Liver (tissue), 10 donors: ENCODE measurements at places on chromosomes 3 and 15. TPM values are rescaled to one million over a fixed set of nuclear protein-coding genes. Genes with fewer than 3 reads are reported as not detected.

GRCh38 chr3:44955917-44956316 is 20.1 kb downstream of the ZDHHC3 start:
- no peak for DNase-seq

CHRNA3 gene
- polyA plus RNA-seq, result not detected

- no peak for DNase-seq
These were observed 23.2 kb downstream of the RCN2 start for GRCh38 chr15:76954744-76955143.

- DNase-seq, result no peak
These were observed 290.7 kb downstream of the GBE1 start for GRCh38 chr3:81470524-81471278.

GRCh38 chr3:115022199-115022598 is 124.9 kb downstream of the ZBTB20 start:
- DNase-seq, result no peak

DNA sequence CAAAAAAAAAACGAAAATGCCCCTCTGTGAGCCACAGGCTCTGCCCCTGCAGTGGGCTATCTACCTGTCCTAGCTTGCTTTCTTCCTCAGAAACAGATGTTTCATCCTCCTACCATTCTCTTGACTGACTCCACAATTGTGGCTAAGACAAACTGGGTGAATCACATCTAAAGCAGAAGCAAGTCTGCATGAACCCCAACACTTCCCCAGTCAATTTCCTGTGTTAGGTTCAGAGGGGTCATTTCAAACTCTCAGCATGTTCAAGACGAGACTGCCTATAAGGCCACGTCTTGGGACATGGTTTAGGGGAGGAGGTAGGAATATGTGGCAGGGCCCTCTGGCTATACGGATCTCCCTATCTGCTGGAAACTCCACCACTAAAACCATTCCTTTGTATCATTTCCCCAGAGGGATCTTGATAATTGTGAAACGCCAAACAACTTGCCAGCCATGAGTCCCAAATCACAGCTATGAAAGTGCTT is 28.6 kb upstream of the ANKDD1A start:
- no peak for DNase-seq

ZNF860 gene
- not detected for polyA plus RNA-seq

DNA sequence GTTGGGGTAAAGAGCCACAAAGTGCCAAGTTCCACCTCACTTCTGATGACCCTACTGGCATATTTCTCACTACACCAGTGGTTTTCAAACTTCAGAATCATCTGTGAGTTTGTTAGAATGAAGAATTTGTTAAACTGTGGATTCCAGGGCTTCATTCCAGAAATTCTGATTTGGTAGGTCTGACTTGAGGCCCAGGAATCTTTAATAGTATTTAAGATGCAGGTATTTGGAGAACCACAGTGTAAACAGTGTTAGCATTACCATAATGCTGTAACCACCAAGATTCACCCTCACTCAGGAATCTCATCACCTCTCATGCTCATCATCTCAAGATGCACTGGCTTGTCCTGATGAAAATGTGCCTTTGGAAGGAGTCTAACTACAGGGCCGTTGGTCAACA is 6.0 kb downstream of the KCNMB3 start:
- DNase-seq, result no peak

GRCh38 chr3:122014741-122015140 is 7.3 kb downstream of the ILDR1 start:
- DNase-seq, result no peak

DNA sequence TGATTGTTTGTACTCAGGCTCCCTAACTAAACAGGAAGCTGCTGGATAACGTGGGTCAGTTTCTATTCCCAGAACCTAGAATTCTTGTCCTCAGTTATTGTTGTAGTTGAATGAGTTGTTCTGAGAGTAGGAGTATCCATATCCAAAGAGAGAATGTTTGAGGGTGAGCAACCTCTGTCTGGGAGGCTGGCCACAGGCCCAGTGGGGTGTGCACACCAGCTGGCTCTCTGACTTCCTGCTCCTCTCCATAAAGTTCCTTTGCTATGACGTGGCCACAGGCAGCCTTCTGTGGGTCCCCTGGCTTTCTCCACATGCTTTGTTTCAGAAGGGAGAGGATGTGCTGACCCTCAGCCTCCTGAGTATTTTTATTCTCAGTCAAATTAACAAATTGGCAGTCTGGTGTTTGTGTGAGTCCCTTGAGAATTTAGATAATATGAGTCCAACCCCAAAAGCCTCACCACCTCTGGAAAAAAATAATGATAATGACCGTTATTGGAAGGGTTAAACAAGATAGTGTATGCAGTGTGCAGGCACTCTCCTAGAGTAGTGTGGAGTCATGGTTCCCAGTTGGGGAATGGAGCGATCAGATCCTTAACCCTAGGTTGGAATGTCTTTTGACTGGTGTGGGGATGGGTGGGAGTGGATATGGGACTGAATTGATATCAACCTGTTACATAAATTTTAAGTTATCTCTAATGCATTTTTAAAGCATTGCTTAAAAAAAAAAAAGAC is 47.6 kb upstream of the MED12L start:
- DNase-seq, result no peak

DNA sequence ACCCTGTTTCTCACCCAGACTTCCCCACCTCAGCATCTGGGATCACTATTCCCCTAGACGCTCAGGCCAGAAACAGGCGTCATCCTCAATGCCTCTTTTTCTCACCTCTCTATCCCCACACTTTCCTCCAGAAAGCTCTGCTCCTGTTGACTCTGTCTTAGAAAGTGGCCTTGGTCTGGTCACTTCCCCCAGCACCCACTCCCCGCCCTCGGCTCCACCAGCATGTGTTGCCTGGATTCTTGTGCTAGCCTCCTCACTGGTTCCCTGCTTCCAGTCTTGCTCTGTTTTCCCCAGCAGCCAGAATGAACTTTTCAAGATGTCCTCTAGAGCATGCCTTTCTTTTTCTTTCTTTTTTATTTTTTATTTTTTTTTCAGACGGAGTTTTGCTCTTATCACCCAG is 39.7 kb upstream of the ESYT3 start:
- no peak for DNase-seq

RTP1 gene
- polyA plus RNA-seq, result not detected

GOLGA8G gene
- polyA plus RNA-seq, result not detected

GRCh38 chr3:59970796-59971195 is 921.0 kb upstream of the CFAP20DC start:
- DNase-seq, result no peak

- no peak for DNase-seq
These were observed 374.9 kb upstream of the TGFBR2 start for GRCh38 chr3:30231277-30232141.

DNA sequence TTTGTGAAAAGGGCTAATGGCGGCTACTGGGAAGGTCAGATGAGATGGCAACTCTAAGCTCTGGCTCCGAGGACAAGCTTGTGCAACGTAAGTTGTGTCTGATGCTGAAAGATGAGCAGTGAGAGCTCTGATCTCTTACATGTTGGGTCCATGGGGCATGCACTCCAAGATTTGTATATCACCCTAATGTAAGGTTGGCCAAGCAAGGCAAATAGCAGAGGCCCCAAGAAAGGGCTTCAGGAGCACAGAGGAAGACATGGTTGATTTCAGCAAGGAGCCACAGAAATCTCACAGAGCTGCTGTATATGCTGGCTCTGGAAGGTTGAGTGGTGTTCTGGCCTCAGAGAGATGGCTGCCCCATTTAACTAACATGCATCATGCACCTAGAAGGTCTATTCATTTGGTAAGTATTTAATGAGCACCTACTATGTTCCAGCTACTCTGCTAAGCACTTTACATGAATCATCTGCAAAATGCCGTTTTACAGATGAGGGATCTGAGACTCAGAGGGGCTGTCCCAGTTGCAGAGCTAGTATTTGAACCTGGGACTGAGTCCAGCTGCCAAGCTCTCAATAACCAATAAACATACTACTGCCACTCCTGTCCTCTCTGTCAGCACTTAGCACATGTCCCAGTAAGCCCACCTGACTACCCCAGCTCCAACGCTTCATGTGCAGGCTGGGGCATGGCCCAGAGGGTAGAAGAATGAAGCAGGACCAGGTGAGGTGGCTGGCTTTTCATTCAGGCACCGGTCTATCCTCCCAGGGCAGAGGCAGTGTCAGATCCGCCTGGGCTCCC is 27.8 kb upstream of the ATP2B2 start:
- peak; percentile 21 for DNase-seq

- no peak for DNase-seq
These were observed 121.8 kb upstream of the CADM2 start for GRCh38 chr3:84836961-84837360.

DNA sequence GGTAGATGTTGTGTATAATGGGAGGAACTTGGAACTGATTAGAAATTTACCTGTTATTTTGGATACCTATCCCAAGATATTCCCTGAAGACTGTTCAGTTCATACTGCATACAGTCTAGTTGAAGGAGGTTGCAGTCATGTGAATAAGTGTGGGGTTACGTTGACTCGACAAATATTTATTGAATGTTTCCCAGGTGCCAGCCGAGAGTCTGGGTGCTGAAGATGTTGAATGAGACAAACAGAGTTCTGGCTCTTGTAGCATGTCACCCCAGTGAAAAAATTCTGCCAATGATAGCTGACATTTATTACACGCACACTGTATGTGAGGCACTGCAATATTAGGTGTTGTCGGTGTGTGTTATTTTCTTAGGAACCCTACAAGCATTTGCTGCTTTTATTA is 176.0 kb downstream of the KCNMB2 start:
- DNase-seq, result no peak

GRCh38 chr3:97999994-98000393 is 27.8 kb upstream of the RIOX2 start:
- no peak for DNase-seq

SLC30A4 gene
- polyA plus RNA-seq, result 2.7 TPM

GRCh38 chr3:22940285-22940684 is 262.8 kb upstream of the UBE2E2 start:
- DNase-seq, result no peak

IMPG2 gene
- 0.01 TPM for polyA plus RNA-seq

GRCh38 chr15:39400821-39401550 is 179.9 kb upstream of the THBS1 start:
- no peak for DNase-seq

CLEC3B gene
- polyA plus RNA-seq, result 17.0 TPM

GRCh38 chr3:65196663-65197062 is 508.9 kb upstream of the ADAMTS9 start:
- DNase-seq, result no peak

DNA sequence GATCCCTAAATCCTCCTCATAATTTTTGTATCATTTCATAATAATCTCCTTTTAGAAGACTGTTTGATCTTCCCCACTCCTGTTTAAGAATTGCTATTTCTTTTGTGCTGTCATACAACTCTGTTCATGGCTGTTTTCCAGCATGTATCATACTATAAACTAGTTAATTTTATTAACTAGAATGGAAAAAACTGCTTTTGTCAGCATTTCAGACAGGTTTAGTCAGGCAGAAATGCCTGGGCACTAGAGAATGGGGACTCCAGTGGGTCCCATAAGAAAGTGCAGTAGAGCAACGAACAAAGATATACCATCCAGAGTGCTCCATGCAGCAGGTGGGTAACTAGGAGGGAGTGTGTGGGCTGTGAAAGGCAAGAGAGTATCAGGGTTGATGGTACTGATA is 523.9 kb downstream of the PLOD2 start:
- no peak for DNase-seq

DNA sequence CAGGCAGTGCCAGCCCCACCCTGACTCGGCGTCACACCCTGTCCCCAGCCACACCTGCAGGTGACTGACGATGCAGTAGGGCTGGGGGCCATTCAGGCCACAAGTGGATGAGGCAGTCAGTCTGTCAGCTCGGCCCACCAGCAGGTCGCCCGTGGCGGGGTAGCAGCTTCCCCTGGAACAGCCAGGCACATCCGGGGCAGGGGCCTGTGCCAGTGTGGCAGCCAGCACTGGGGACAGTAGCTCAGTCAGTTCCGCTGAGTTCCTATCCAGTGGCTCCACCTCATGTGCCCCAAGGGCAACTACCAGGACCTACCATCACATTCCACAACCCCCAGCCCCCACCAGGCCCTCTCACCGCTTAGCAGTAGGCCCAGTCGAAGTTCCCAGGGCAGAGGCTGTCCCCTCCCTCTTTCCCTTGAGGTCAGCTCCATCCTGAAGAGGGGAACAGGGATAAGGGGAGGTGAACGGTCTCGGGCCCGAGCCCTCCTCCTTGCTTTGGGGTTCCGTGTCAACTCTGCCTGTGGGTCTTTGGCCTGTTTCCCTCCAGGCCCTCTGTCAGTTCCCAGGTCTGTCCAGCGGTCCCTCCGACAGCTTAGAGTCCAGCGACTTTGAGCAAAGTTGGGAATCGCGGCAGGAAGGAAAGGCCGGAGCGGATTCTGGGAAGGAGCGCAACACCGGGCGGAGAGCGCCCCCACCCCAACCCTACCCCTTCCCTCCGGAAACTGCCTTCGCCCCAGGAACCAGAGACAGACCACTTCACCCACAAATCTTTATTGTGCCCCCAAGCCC is at the start of gene LAMB2:
LAMB2 (minus strand) TSS at position 614 of the 789 bp plus-strand sequence; CDS start at position 431, 183 bp downstream.
- peak; percentile 61 for DNase-seq

NR1I2 gene
- 63.5 TPM for polyA plus RNA-seq

- DNase-seq, result no peak
These were observed 532.3 kb upstream of the ATP11B start for GRCh38 chr3:182261041-182261440.

DNA sequence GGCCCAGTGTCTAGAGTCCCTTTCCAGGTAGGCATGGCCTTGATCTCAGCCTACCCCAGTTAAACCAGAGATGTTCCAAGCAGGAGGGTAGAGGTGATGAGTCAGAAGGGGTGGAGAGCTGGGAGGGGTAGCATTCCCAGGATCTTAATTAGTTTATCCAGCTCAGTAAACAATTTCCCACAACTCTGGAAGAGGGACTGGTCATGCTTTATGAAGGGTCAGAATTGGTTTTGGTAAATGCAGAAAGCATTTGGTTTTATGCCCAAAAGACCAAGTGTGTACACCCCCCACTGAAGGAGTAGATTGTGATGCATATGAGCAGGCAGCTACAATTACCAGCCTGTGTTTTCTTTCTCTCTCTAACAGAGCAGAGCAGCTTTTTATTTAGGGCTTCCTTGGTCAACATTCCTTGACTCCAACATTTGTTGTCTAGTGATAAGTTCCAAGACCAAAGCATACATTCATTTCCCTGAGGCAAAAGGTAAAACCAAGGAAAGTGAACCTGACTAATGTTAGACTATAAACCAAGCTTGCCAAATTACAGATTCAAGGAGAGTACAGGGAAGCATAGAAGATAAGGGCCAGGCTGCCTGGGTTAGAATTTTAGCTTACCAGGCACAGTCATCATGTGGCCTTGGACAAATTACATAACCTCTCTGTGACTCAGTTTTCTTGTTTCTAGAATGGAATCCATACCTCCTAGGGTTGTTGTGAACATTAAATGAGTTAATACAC is 17.6 kb downstream of the EXOSC7 start:
- no peak for DNase-seq

DNA sequence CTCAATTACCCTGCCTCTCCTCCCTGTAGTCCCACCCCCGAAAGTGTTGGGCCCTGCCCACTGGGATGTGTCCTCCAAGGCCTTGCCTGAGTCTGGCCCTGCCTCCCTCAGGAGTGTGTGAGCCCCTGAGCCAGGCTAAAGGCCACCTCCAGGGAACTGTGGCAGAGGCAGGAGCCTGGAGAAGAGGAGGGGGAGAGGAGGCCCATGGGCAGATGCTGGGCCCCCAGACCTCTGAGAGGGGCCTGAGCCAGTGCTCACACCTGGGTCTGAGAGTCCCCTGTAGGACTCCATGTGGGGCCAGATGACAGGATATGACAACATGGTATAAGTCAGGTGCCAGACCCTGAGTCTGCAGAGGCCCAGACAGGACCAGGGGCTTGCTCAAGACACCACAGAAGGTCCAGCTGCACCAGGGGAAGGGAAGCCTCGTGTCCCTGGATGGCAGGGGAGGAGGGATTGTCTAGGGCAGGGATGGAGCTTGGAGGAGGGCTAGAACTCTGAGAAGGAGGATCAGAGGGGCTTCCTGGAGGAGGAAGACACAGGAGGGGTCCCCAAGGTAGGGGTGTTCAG is 217.9 kb downstream of the TBC1D2B start:
- DNase-seq, result no peak

GRCh38 chr3:115217678-115218451 is 70.8 kb upstream of the ZBTB20 start:
- no peak for DNase-seq

EFCAB12 gene
- 0.62 TPM for polyA plus RNA-seq
